Adrenal gland (tissue), 19 donors: ENCODE measurements at places on chromosomes 4 and X. TPM values are rescaled to one million over a fixed set of nuclear protein-coding genes. Genes with fewer than 3 reads are reported as not detected.

DNA sequence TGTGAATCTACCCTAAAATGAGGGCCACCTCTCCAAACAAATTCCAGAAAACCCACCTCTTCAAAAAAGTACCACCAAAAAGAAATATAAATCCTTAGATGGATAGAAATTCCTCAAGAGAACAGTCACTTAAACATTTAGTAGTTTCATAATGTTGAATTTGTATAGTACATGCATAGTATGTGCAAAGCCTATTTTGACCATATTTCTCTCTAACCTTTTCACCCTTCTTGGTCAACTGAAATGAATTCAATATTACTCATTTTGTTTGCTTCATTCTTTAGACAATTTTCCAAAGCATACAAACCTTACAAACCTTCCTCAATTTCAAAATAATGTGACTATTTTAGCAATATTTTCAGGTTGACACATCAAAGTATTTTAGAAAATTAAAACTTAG, 4.1 kb downstream of the RHOXF1 start:
- DNase-seq = no peak
- no peaks in the 10 kb centered on the region for H3K4me1 ChIP-seq
- H3K27me3 ChIP-seq = no peaks in the 10 kb centered on the region
- no peak overlapping the region for H3K4me3 ChIP-seq
- H3K27ac ChIP-seq = no peak overlapping the region

The UGT2B11 gene
- total RNA-seq = not detected

GRCh38 chr4:105765690-105766407, 57.3 kb downstream of the GSTCD start:
- no peak overlapping the region for H3K4me3 ChIP-seq
- H3K4me1 ChIP-seq = no peaks in the 10 kb centered on the region
- H3K27ac ChIP-seq = no peak overlapping the region
- DNase-seq = peak; percentile 27
- no peaks in the 10 kb centered on the region for H3K27me3 ChIP-seq

DNA sequence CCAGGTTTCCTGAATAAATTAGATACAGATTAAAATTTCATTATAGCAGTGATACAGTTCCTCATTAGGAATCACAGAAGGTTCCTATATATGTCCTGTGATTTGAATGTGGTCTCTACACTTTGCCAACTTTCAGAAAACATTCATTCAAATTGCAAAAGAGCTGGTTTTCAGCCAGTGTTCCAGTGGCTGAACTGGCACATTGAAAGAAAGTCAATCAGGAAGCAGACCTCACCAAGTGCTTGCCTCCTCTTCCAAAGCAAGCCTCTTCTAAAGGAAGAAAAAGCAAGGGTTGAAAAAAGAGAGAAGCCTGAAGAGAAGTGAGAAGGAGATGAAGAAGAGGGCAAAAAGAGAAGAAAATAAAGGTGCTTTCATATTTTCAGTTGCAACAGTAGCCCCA, 12.7 kb downstream of the KLHL34 start:
- no peak for DNase-seq
- H3K27me3 ChIP-seq = no peaks in the 10 kb centered on the region
- no peak overlapping the region for H3K4me3 ChIP-seq
- H3K27ac ChIP-seq = no peak overlapping the region
- no peaks in the 10 kb centered on the region for H3K36me3 ChIP-seq

GRCh38 chrX:47743504-47743903, 84.5 kb upstream of the UXT start:
- DNase-seq = no peak
- no peaks in the 10 kb centered on the region for H3K4me1 ChIP-seq
- H3K27ac ChIP-seq = no peak overlapping the region
- no peak overlapping the region for H3K4me3 ChIP-seq
- H3K27me3 ChIP-seq = no peaks in the 10 kb centered on the region
- no peaks in the 10 kb centered on the region for H3K36me3 ChIP-seq

- H3K4me3 ChIP-seq = no peak within 1 kb of the TSS
- no peaks in the 10 kb centered on the region for H3K4me1 ChIP-seq
- no peaks in the 10 kb centered on the region for H3K36me3 ChIP-seq
- DNase-seq = no peak
- H3K27me3 ChIP-seq = no peaks in the 10 kb centered on the region
Observed at GRCh38 chrX:153321381-153322124, at the start of gene PNMA6F. Gene PNMA6F, minus strand, starts transcription at chrX:153321767. Its CDS starts 1,093 bp downstream, at chrX:153320674.

DNA sequence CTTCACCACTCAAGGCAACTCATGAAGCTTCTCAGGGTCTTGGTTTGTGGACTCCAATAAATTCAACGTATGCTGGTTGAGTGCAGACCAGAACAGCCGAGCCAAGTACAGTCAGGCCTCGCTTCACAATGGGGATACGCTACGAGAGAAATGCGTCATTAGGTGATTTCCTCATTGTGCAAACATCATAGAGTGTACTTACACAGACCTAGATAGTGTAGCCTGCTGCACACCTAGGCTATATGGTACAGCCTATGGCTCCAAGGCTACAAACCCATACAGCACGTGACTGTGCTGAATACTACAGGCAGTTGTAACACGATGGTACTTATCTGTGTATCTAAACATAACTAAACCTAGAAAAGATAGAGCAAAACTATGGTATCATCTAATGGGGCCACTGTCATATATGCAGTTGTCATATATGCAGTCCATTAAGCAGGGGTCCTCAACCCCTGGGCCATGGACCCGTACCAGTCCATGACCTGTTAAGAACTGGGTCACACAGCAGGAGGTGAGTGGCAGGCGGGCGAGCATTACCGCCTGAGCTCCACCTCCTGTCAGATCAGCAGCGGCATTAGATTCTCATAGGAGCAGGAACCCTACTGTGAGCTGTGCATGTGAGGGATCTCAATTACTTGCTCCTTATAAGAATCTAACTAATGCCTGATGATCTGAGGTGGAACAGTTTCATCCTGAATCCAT, 31.5 kb downstream of the RTL5 start:
- DNase-seq = no peak
- peaks cover 30% of the 10 kb centered on the region for H3K27me3 ChIP-seq
- no peak overlapping the region for H3K4me3 ChIP-seq
- H3K4me1 ChIP-seq = no peaks in the 10 kb centered on the region
- no peak overlapping the region for H3K27ac ChIP-seq
- H3K36me3 ChIP-seq = no peaks in the 10 kb centered on the region

The CLNK gene
- total RNA-seq = not detected

DNA sequence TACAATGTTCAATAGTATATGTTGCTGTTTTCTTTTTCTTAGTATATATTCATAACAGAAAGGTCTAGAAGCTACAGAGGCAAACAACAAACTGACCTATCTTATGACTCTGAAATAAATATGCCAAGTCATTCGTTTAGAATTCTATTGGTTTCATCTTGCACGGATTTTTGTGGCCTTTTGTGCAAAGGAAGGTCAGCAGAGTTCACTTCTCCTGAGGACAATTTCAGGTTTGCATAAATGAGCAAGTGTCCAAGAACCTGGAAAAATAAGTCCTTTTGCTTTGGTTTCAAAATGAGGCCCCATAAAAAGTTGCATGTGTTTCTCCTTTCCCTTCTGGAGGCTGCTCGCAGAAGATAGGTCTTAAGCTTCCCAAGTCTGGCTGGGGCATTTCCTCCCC, 156.9 kb downstream of the APBB2 start:
- H3K27me3 ChIP-seq = no peaks in the 10 kb centered on the region
- H3K4me1 ChIP-seq = no peaks in the 10 kb centered on the region
- no peak overlapping the region for H3K4me3 ChIP-seq
- H3K27ac ChIP-seq = no peak overlapping the region

The TNIP3 gene
- total RNA-seq = 0.26 TPM

DNA sequence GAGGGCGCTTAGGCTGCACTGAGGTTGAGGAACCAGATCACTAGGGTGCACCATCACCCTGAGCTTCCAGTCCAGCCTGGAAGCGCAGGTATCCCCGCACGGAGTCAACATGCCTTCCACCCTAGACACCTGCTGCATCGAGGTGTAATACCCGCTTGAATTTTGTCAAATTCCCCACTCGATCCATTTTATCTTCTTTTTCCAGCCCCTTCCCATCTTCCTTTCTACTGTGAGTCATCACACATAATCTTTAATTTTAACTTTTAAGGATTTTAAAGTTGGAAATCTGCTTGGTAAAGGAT, 821 bp downstream of the PLK4 start:
- H3K27me3 ChIP-seq = no peaks in the 10 kb centered on the region
- peak overlapping the region; percentile 75 for H3K4me3 ChIP-seq
- no peaks in the 10 kb centered on the region for H3K36me3 ChIP-seq
- H3K27ac ChIP-seq = no peak overlapping the region
- peaks cover 14% of the 10 kb centered on the region for H3K4me1 ChIP-seq

DNA sequence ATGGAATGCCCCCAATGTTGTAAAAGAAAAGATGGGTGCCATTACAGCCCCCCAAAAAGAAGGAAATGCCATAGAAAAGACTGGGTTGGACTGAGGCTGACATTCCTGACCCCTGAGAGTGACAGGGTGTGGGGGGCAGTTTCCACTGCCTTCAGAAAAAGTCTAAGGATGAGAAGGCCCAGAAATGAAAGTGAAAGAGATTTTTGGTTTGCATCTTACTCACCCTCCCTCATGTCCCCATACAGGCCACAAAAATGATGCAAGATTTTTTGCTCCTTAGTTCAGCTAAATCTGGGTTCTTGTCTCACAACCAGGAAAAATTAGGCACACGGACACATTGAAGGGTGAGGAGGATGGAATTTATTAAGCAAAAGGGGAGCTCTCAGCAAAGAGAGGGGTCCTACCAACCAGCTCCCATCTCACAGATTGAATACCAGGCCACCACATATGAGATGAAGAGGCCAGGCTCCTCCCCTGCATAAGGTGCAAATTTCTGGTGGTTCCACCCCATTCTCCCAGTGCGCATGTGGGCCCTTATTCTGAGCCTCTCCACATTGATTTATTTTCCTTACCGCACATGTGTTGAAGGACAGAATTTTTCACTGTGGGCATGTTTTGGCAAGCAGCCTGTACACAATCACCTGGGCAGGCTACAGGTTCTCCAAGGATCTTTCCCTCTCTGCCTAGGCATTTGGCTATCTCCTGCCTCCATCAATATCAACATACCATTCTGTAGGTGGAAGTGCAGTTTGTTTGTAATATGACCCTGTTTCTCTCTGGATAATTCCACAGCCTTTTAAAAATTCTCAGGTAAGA, 18.8 kb downstream of the PPP4R3C start:
- DNase-seq = no peak
- no peaks in the 10 kb centered on the region for H3K27me3 ChIP-seq
- no peak overlapping the region for H3K4me3 ChIP-seq
- no peak overlapping the region for H3K27ac ChIP-seq

DNA sequence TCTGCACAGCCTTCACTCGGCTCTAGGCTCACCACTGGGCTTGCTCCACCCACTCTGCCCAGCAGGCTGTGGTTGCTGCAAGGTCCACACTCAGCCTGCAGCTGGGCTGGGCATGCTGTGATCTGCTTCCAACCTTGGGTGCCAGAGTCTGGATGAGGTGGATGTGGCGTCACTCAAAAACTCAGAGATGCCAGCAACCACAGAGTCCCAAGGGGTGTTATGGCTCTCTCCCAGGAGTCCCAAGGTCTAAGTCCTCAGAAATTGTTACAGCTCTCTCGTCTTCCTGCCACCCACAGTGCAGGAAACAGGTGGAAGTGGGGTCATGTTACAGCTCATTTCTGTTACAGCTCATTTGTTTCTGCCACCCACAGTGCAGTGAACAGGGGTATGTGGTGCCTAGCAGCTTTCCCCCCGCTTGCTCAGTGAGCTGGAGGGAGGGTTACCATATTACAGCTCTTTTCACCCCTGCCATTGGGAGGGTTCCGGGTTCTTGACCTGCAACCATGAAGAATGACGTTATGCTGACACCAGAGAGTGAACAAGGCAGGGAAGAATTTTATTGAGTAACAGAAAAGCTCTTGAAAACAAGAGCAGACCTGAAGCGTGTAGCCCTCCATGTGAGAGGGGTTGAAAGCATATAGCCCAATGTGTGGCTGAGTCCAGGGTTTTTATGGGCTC, 893.9 kb downstream of the PCDH7 start:
- H3K27ac ChIP-seq = no peak overlapping the region
- H3K36me3 ChIP-seq = no peaks in the 10 kb centered on the region
- no peaks in the 10 kb centered on the region for H3K4me1 ChIP-seq
- no peak overlapping the region for H3K4me3 ChIP-seq
- no peaks in the 10 kb centered on the region for H3K27me3 ChIP-seq

The PLP1 gene
- 1.3 TPM for total RNA-seq

DNA sequence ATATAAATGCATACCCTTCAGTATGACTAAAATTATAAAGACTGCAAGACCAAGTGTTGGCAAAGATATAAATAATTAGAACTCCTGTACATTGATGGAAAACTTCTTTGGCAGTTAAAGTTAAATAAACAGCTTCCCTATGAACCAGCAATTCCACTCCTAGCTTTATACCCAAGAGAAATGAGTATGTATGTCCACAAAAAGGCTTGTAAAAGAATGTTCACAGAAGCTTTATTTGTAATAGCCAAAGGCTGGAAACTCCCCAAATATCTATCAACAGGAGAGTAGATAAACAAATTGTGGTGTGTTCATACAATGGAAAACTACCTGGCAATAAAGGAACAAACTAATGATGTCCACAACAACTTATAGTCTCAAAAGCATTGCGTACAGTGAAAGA, 184.8 kb downstream of the AMELX start:
- DNase-seq = no peak
- H3K36me3 ChIP-seq = no peaks in the 10 kb centered on the region
- H3K4me3 ChIP-seq = no peak overlapping the region
- H3K27ac ChIP-seq = no peak overlapping the region
- H3K4me1 ChIP-seq = no peaks in the 10 kb centered on the region
- peaks cover 4% of the 10 kb centered on the region for H3K27me3 ChIP-seq

DNA sequence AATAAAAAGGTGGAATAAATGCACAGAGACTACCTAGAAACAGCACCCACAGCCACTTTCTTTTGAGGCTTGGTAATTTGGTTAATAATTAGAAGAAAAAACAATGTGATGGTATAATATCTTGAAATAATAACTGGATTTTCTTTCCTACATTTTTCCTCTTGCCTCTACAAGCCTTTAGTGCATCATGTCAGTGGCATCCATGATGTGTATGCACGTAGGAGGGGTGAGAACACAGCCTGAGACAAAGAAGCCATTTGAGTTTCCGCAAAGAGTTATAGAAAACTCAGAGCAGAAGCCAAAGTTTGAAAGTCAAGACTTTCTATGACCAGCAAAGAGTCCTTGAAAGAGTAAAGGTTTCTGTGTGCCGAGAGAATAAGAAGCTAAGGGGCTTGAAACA, 461.3 kb downstream of the BCOR start:
- no peaks in the 10 kb centered on the region for H3K4me1 ChIP-seq
- no peak for DNase-seq
- H3K27ac ChIP-seq = no peak overlapping the region

DNA sequence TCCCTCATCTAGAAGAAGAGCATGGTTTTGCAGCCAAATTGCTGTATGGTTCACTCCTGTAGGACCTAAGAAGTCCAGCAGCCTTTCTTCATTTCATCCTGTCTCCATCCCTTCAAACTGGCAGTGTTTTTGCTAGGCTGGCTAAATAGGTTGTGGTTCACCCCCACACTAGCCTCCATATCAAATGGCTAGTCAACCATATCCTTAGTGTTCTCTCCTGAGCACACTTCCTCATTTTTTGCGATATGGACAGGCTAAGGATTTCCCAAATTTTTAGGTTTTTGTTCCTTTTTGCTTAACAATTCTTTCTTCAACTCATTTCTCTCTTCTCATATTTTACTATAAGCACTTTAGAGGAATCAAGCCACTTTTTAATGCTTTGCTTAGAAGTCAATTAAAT, 98.8 kb upstream of the NOCT start:
- H3K27ac ChIP-seq = no peak overlapping the region
- DNase-seq = no peak
- no peaks in the 10 kb centered on the region for H3K27me3 ChIP-seq
- no peak overlapping the region for H3K4me3 ChIP-seq

The GYPE gene
- 1.6 TPM for total RNA-seq

GRCh38 chr4:184331268-184331995, 113.8 kb upstream of the ENPP6 start:
- H3K27ac ChIP-seq = peak overlapping the region; percentile 73
- no peak overlapping the region for H3K4me3 ChIP-seq
- no peaks in the 10 kb centered on the region for H3K36me3 ChIP-seq
- DNase-seq = peak; percentile 89

The PRRG1 gene
- 8.8 TPM for total RNA-seq

The TENM3 gene
- total RNA-seq = 53.3 TPM

The PRICKLE3 gene
- 14.7 TPM for total RNA-seq
